SJSA1 (cell line): ENCODE measurements at places on chromosomes 6 and 20. TPM values are rescaled to one million over a fixed set of nuclear protein-coding genes. Genes with fewer than 3 reads are reported as not detected.
A peak's percentile ranks its signal among the peaks of the same experiment; 100 is the strongest.

- no peak for DNase-seq
Measured at GRCh38 chr20:43379239-43379917, 78.3 kb upstream of the SRSF6 start.

- no peak for DNase-seq
Measured at GRCh38 chr20:52303281-52303950, 111.8 kb upstream of the ZFP64 start.

- DNase-seq: no peak
Measured at GRCh38 chr6:217048-217659, 75.1 kb upstream of the DUSP22 start.

GRCh38 chr6:89582669-89583325, 55.8 kb downstream of the LYRM2 start:
- no peak for DNase-seq

DNA sequence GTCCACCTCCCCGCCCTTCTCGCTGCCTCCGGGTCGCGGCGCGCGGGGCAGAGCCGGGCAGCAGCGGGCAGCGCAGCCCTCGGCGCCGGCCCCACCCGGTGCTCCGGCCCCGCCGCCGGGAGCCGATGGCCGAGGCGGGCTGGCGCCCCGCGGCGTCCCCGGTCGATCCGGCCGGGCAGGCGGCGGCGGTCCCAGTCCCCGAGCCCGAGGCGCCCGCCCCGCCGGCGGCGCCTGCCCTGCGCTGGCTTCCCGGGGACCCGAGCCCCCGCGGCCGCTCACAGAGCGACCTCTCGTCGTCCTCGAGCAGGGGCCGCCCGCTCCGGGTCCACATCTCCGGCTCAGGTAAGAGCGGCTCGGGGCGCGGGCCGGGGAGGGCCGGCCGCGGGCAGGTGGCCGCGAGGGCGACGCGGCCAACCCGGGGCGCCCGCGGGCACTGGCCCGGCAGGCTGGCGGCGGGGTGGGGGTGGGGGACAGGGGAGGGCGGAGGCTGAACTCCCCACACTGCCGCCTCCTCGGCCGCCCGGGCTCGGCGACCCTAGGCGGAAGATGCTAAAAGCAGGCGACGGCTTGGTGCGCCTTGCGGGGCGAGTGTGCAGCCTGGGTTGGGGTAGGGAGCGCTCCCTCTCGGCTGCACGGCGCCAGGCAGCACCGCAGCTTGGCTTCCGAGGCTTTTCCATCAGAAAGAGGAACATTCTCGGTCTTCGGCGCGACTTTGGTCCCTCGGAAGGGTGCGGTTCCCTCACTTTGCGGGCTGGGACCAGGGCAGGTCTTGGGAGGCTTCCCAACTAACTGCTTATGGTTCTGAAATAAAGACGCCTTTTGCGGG, 25.6 kb upstream of the FUCA2 start:
- peak; percentile 45 for DNase-seq

DNA sequence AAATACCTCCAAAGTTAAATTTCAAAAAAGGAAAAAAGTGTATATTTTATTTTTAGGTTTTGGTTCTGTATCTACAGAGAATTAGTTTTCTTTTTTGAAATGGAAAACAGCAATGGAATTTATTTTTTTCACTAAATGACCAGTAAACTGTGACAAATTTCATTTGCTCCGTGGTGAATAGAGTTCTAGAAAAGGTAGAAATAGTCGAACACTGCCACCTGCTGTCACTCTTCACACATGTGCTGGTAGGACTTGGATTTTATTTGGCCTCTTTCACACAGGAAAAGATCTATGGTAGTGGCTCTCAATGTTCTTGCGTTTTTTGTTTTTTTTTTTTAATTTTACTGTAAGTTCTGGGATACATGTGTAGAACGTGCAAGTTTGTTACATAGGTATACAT, 312.5 kb downstream of the EYA4 start:
- no peak for DNase-seq

GRCh38 chr6:111724505-111724904, 118.8 kb upstream of the TRAF3IP2 start:
- DNase-seq: no peak

DNA sequence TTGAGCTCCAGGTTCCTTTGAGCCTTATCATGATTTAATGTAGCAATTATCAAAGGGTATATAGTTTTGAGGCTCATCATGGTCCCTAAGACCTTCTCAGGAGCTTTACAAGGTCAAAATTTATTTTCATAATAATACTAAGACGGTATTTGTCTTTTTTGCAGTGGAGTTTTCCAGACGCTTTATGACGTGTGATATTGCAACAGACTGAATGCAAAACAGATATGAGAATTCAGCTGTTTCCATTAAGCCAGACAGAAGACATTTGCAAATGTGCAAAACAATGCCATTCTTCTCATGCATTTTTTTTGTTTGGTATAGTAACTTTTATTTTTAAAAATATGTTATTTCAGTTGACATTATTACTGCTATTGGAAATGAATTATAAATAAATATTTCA, 24.7 kb upstream of the CNKSR3 start:
- DNase-seq: no peak

GRCh38 chr6:52207066-52207465, 20.9 kb downstream of the IL17A start:
- no peak for DNase-seq

GRCh38 chr6:19169366-19169765, 667.8 kb upstream of the ID4 start:
- no peak for DNase-seq

DNA sequence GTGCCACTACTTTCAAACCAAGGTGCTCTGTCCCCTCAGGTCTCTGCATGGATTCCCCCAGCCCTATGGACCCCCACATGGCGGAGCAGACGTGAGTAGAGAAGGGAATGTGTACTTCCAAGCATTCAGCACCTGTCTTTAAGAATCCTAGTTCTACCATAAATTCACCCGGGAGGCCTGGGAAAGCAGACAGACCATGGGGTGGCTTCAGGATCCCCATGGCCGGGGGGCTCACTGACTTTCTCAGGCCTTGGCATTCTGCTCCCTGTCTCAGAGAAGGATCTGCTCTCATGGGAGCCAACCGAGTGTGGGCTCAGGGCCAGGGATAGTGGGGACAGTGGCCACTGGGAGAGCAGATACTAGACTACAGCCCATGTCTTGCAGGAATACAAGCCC, 2.3 kb downstream of the CDC25B start:
- DNase-seq: no peak

DNA sequence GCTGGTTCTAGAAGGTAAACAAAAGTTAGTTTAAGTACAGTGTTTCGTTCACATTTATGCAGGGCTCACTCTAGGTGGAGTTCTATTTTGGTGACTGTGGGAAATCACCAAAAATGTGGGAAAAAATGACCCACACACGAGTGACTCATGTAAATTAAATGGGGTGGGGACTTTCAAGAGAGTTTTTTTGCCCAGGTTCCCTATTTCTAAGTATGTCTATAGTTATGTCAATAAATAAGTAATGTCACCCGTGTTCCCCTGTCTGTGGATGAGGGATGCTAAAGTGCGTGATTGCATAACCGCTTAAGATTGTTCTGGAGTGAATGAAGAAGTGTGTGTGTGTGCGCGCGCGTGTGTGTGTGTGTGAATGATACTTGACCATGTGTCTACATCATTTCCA, 69.1 kb downstream of the MYB start:
- DNase-seq: no peak

DNA sequence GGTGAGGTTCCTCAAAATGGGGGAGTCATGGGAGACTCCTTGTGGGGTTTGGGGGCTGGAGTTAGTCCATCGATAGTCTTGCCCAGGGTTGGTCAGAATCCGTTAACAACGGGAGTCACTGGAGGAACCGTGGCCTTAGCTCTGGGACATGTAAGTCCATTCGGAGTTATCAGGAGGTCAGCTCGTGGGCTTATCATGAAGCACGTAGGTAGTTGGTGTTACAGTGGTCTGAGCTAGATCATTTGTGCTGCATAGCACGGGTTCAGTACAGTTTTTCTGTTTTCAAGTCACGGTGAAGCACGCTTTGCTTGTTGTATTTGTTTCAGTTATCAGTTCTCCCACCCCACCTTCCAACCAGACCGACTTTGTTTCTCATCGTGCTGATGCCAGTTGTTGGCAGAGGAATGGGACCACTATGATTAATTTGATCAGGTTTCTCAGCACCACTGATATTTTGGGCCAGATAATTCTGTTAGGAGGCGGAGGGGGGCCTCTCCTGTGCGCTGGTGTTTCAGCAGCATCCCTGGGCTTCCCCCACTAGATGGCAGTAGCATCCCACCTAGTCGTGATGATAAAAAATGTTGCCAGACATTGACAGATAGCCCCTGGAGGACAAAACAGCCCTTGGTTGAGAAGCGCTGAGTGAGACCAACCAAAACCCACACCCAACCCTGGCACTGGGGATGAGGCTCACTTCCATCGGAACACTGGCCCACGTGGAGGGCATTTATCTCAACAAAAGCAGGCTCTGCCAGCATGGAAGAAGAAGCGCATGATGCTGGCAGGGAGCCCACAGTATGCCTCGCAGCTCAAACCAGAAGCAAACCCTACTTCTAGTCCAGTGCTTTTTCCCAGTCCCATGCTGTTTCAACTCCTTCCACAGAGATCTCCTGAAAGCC, 2.2 kb upstream of the APMAP start:
- DNase-seq: peak; percentile 77

DNA sequence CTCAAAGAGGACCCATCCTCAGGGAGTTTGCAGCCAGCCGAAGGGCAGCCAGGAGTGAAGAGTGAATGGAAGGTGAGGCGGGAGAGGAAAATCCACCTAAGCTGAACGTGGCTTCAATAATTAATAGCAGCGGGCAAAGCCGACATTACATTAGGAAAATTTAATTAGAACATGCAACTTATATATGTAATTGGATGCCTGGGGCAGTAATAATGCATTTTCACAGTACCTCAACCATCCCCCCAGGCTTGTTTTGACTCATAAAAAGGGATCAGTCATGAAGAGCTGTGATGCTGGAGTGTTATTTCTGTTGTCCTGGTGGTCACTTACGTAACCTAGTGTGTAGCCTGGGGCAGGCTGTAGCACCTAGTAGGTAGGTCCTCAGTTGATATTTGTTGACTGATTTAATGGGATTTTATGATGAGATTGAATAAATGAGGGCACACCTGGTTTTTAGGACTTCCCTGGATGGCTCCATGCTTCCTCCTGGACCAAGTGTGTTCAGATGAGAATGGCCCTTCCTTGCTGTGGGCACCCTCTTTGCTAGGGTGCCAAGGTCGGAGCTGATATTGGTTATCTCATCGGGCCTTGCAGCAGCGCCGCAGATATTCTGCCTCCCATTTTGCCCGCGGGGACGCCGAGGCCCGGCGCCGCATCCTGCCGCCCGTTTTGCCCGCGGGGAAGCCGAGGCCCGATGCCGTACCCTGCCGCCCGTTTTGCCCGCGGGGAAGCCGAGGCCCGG, 128.8 kb downstream of the CDH26 start:
- DNase-seq: no peak

GRCh38 chr6:12182676-12183075, 107.5 kb upstream of the EDN1 start:
- no peak for DNase-seq

DNA sequence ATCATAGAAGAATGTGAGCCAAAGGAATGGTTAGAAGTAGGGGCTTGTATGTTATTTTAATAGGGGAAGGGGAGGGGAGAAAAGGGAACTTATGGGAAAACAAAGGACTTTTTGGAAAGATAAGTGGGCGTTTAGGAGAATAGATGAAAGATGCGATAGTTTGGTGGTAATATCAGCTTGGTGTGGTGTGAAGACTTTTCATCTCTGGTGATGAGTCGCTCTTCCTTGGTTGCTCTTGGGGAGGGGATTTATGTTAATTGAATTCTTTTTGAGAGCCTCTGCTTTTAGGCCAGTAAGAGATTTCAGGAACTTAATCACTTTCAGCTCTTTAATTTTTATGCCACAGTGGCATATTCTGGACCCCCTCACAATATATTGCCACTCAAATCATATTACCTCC, 10.8 kb downstream of the HECA start:
- no peak for DNase-seq

DNA sequence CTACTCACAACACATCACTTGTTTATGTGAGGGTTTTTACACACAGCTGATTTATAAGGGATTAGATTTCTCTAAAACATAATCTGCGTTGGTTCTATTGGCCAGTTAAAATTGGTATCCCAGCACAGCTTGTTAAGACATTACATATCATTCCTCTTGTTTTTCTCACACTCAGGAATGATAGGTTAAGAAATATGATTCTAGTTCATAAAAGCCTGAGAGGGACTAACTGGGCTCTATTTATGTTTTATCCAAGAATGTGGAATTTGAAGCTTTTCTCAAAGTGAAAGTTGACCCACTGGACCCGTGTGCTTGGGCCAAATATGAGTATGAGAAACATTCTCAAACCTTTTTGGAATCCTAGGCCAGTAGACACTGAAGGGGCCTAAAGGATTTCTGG, 117.3 kb downstream of the TMEM170B start:
- DNase-seq: peak; percentile 24

DNA sequence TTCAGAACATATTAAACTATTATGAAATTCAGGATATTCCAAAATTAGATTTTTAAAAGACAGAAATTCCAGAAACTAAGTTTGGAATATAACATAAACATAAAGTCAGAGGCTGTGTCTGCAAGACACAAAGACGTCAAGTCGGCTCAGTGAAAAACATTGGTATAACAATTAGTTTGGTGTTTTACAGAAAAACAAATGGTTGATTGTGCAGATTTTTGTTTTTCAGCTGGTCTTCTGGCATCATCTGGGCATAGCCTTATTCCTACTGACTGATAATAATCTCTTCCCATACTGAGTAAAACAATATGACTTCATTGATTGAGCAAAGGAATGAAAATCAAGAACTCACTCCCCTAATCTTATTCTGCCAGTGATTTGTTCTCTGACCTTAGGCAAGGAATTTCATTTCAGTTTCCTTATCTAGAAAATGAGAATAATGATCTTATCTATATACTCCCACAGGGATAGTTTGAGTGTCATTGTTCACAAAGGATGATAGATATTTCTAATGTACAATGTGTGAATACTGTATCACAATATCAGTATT, 84.3 kb downstream of the FRK start:
- no peak for DNase-seq

DNA sequence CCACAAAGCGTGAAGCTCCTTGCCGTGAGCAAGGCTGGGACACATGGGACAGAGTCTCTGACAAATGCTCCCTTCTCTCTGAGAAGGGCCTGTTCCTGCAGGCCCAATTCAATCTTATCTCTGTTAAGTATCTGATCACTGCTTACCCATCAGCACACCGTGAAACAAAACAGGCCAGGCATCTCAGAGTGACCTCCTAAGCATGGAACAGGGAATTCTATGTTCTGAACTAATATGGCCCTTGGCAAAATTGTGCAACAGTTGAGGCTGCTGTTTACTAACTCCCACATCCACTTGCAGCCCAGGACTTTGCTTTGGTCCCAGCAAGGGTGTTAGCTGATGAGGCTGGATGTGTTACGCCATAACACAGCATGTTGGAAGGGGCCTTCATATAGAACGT, 79.2 kb downstream of the GCLC start:
- DNase-seq: no peak

- DNase-seq: peak; percentile 67
Measured at GRCh38 chr20:49482621-49483017, at the start of gene KCNB1. Gene KCNB1 (minus strand): TSS chr20:49482668. CDS start chr20:49482480, 188 bp downstream.

- no peak for DNase-seq
Measured at GRCh38 chr20:58900397-58900796, 47.9 kb downstream of the GNAS start.

- no peak for DNase-seq
Measured at GRCh38 chr6:136677344-136677743, 114.9 kb downstream of the MAP3K5 start.

Gene ANKRD66
- not detected in 2 replicates for total RNA-seq

Gene MAS1
- total RNA-seq: not detected in 2 replicates

Gene APCDD1L
- total RNA-seq: 0.24 TPM in 1 of 2 replicates, not detected in the other

Gene CDSN
- not detected in 2 replicates for total RNA-seq
